Stimulated activated CD4-positive, alpha-beta T cell treated with anti-CD3 and anti-CD28 coated beads, Interleukin-4, amount 100 ng/mL, for 24 hours (primary cell): ENCODE measurements at places on chromosomes 2 and 18.
A peak's percentile ranks its signal among the peaks of the same experiment; 100 is the strongest.

DNA sequence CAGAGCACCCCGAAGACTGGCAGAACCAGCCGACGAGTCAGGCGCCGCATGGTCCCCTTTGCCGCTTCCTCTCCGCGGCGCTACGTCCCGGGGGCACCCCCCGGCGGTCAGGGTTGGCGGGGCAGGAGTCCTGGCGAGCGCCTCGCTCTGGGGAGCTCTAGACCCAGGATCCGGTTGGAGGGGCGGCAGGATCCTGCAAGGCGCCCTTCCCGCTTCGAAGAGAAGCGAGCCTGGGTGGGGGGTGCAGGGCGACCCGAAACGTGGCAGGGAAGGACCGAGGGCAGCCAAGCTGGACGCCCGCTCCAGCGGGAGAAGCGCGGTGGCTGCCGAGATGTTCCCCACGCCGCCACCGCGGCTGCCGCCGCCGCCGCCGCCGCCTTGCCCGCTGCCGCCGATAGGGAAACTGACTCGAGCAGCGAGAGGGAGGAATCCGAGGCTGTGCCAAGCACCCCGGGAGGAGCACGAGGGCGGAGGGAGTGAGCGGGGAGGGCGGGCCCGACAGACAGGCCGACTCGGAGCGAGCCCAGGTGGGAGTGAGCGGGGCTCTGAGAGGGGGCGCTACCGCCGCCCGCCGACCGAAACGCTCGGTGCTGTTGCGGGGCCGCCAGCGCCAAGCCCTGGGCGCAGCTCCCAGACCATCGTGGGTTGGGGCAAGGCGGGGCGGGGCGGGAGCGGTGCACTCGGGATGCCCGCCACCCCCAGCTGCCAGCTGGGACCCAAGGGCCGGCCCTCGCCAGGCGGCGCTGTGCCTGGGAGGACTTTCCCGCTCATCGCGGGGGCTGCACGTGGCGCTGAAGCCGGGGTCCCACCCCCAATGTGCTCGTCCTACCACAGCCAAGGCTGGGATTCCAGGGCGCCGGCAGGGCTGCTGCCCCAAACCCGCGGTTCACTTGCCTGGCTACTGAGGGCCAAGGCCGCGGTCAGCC is at the start of gene GALNT14:
TSS of gene GALNT14 (minus strand) at position 404 of the 926 bp plus-strand sequence. CDS start at position 50, 354 bp downstream.
- DNase-seq, result peak; percentile 12

- DNase-seq, result no peak
These were observed 31.3 kb downstream of the ANKMY1 start for GRCh38 chr2:240526521-240526920.

DNA sequence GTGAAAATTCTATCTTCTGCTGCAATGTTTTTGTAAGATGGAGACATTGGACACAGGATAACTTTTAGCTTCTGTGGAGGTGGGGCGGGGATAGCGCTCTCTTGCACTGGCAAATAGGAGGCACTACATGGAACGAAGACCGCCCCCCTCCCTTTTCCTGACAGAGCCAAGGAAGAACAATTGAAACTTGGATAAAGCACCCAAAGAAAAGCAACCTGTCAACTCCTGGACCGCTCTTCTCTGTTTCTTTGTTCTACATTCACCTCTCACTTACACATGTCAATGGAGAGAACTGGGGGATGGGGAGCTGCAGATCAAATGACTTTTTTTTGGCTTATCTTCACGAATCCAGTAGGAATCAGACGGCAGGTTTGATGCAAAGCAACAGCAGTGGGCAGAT is 126.3 kb upstream of the CHAC2 start:
- no peak for DNase-seq

GRCh38 chr2:23924589-23925359 is 2.1 kb downstream of the ATAD2B start:
- DNase-seq, result no peak

DNA sequence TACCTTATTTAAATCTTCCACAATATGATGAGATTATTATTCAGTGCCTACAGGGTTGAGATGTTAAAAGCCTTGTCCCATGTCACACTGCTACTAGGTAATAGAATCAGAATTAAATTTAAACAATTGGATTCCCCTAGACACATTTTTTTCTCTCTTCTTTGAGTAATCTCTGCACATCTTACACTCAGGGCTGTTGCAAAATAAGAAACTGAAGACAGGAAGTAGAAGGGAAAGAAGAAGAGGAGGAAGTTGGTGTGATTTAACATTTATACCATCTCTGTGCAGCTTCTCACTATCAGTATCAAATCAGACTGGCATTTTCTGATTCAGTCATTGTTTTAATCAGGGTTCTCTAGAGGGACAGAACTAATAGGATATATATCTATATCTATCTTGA is 677.6 kb downstream of the IRS1 start:
- DNase-seq, result no peak
